ENCODE measurements at places on chromosomes 12 and 14.

DNA sequence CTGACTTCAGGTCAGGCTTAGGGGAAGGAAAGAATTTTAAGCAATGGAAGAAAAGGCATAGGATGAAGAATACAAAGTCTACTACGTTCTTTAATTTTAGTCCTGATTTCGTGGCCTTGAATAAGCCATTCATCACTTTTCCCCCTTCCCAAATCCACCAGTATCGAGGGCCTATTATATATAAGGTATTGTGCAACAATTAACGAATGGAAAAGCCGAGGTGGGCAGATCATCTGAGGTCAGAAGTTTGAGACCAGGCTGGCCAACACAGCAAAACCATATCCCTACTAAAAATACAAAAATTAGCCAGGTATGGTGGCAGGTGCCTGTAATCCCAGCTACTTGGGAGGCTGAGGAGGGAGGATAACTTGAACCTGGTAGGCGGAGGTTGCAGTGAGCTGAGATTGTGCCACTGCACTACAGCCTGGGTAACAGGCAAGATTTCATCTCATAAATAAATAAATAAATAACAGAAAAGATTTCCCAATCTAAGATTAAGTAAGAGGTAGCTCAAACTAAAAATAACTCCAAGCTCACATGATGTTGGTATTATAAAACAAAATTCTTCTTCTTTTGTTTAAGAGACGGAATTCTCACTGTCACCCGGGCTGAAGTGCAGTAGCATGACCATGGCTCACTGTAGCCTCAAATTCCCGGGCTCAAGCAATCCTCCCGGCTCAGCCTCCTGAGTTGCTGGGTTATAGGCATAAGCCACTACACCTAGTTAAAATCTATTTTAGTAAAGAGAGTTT, 58.3 kb upstream of the NR2C1 start:
- peak; percentile 6 for DNase-seq

- no peak for DNase-seq
Measured at GRCh38 chr14:54709444-54709843, 142.5 kb downstream of the SAMD4A start.

DNA sequence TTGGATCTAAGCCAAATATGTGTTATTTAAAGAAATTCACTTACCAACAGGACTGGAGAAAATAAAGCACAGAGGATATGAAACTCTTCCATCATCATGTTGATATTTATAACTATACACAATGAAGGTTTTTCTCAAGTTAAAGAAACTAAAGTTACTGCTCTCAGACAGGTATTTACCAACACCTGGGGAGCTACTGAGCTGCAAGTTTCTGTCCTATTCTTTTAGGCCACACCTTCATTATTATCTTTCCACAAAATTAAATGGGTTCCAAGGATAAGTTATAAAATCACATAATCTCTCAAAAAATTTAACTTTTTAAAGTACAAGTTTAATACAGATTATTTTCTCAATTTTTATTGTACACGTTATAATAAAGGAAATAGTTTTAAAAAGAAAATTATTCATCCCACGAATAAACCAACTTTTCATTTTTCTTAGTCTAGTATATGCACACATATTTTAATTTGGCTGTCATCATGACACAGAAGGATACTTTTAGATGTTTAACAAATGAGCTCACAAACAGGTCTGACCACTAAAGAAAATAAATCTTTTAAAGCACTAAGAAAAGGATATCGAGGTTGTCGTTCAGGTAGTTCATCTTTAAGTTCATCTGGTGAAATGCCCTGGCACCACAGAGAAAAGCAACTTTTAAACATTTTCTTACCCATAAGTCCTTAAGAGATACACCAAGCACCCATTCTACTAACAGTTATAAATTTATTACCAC, 7.8 kb downstream of the GMFB start:
- DNase-seq: no peak

DNA sequence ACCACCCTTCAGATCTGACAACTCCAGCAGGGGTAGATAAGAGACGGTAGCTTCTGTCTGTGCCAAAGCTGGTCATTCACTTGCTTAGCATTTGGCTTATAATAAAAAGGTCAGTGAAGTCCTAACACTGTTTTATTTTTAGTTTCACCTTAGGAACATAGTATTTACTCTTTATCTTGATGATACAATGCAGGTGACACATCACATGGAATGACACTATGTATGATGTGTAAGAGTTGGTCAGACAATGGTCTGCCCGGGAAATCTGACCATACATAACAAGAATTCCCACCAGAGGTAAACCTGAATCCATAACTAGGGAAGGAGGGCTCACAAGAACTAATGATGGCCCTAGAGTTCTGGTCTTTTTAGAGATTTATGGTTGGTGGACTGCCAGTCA, 66.6 kb downstream of the IFNG start:
- no peak for DNase-seq

DNA sequence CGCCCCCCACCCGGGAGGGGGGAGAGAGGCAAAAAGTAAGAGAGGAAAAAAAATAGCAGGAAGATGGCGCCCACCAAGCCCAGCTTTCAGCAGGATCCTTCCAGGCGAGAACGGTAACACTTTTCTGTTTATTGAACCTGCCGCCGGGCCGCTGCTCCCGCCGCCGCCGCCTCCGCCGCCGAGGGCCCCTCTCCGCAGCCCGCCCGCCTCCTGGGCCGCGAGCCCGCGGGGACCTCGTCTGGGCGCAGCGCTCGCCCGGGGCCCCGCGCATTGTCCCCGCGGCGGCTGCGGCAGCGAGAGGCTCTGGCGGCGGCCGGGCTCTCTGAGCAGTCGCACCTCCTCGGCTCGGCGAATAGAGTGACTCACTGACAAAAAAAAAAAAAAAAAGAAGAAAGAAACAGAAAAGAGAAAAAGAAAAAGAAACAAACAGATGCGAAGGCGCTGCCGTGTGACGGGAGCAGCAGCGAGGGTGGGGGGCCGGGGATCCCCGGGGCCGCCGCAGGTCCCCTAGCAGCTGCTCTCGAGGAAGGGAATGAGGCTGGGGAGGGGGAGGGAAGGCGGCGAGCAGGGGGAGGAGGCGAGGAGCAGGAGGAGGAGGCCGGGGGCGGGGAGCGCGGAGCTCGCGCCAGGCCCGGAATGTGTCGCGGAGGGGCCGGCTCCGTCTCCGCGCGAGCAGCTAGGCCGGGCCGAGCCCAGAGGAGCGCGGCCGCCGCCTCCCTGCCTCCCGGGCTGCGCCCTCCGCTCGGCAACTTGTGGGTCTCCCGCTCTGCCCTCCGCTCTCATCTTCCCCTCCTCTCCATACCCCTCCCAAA, 781 bp downstream of the NPAS3 start:
- peak; percentile 79 for DNase-seq

GRCh38 chr12:76641961-76642360, 82.4 kb upstream of the OSBPL8 start:
- no peak for DNase-seq

DNA sequence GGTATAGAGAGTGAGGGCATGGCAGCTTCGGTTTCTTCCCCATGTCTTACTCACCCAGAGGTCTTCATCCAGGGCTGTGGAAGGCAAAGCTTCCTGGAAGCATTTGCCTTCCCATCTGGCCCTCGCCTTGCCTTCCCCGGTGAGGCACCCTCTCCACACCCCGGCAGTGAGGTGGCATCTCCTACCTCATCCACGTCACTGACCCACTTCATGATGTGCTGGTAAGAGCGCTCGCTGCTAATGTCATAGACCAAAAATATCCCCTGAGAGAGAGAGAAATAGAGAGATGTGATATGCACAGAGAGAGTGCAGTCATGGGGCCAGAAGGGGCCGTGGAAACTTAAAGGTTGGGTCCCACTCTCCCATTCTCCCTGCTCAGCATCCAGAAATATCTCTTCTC, 8.3 kb upstream of the GPX2 start:
- no peak for DNase-seq

DNA sequence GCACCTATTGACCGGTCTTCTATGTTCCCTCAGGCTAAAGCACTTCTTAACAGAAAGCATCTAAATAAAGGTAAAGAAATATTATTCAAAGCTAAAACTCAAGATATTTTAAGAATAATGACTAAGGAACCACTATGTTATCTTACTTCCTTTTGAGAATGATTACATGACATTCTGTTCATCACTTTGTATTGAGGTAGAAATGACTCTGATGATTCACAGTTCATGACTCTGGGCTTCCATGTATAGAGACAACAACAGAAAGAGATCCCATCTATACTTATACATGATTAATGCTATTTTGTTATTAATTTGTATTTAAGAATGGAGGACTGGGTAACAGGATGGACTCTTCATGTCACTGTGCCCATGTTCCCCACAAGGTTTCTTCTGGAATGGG, 218.3 kb upstream of the OR4E1 start:
- DNase-seq: no peak

- DNase-seq: peak; percentile 7
Measured at GRCh38 chr14:90061685-90062126, at the start of gene KCNK13. KCNK13 (plus strand) TSS chr14:90061994; CDS start chr14:90062206, 212 bp downstream.

- no peak for DNase-seq
Measured at GRCh38 chr12:58349161-58349560, 407.8 kb downstream of the ATP23 start.

GRCh38 chr12:127459687-127460086, 807.3 kb upstream of the TMEM132C start:
- DNase-seq: no peak

- peak; percentile 82 for DNase-seq
Measured at GRCh38 chr12:27652174-27652763, 44.0 kb upstream of the REP15 start.

DNA sequence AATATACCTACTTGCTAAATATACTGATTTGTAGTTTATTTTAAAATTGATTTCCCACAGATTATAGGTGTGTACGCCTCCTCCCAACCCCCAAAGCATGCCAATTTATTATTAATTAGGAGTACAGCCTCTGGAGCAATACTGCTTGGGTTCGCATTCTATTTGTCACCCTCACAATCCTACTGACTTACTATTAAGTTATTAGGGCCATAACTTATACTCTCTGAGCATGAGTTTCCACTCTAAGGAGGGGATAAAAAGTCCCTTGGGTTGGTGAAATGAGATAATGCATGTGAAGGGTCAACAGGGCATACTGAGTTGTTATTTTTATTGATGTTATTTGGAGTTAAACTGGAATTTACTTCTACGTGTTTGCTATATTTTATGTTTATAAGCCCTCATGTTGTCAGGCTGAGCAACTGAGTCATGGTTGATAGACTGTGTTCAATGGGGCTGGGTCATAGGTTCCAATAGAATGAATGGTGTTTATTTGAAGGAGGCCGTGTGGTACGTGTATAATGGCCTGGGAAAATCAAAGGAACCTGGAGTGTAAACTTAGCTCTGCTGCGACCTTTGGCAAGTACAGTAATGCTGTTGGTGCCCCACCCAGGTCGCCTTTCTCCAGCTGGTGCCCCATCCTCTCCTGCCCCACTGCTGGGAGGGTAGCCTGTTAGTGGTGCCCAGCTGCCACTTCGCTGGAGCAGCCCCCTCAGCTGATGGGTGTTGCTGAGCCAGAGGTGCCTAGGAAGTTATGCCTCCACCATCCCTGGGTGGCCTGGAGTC, 99.3 kb upstream of the PTPRB start:
- DNase-seq: no peak

DNA sequence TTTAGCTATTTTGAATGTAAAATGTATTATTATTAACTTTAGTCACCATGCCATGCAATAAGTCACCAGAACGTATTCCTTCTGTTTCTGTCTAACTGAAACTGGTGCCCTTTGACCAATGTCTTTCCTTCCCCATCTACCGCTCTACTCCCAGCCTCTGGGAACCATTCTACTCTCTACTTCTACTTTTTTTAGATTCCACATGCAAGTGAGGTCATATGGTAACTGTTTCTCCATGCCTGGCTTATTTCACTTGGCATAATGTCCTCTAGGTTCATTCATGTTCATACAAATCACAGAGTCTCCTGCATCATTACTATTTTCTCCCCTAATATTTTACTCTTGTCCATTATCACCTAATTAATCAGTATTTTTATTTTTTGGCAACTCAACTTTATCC, 160.1 kb downstream of the TMX1 start:
- no peak for DNase-seq

DNA sequence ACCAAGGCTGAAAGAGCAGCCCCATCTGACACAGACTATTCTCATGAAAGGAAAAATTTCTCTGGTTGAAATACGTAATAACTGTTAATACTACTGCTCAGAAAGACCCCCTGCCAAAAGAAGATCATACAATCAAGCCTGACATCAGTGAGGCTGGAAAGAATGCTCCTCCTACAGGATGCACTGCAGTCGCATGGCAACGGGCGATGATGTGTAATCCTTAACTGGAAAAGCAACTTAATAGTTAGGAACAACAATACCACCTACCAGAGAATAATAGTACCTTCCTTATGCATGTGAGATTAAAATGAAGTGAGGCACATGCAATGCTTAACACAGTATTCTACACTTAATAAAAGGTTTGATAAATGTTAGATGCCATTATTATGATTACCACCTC, 1.2 kb upstream of the GOLGA5 start:
- no peak for DNase-seq
